Germinal center (tissue), 1 donor: ENCODE measurements at places on chromosomes 16 and 17.

GRCh38 chr17:42067371-42068091 is 17.1 kb upstream of the C17orf113 start:
- DNase-seq: peak; percentile 68

GRCh38 chr17:7838090-7839075 is 4.4 kb downstream of the KDM6B start:
- no peak for DNase-seq

- peak; percentile 77 for DNase-seq
These were observed 2.7 kb downstream of the NDUFAF8 start for GRCh38 chr17:81241648-81242420.

DNA sequence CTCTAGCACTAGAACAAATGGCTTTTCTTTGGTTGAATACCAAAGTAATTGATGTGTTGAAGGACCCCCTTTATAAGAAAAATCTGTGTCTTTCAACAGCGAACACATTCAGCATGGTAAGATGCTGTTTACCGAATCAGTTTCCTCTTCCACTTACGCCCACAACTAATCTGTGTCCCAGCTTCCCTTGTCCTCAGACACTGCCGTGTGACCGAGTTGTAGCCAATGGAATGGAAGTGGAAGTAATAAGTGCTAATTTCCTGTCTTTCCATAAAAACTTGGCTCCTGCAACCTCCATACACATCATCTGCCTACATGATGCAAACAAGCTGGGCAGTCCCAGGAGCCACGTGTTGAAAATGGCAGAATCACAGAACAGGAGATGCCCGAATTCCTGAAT is 10.4 kb downstream of the CDIPT start:
- no peak for DNase-seq

DNA sequence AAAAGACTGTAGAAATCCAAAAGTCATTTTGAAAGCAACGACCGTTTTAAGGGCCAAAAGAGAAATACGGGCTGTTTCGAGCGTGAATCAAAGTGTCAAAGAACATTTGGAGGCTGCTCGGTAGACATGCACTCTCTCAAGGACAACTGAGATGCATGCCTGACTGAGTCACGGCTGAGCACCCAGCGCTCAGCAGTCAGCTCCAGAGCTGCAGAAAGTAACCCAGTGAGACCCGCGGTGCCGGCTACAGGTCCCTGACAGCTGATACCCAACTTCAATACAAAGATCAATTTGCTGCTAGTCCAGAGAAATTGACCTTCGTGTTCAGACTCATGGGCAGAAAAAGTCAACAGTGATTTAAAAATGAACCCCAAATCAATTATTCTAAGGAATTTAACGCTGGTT is 214.9 kb downstream of the STX8 start:
- DNase-seq: no peak

DNA sequence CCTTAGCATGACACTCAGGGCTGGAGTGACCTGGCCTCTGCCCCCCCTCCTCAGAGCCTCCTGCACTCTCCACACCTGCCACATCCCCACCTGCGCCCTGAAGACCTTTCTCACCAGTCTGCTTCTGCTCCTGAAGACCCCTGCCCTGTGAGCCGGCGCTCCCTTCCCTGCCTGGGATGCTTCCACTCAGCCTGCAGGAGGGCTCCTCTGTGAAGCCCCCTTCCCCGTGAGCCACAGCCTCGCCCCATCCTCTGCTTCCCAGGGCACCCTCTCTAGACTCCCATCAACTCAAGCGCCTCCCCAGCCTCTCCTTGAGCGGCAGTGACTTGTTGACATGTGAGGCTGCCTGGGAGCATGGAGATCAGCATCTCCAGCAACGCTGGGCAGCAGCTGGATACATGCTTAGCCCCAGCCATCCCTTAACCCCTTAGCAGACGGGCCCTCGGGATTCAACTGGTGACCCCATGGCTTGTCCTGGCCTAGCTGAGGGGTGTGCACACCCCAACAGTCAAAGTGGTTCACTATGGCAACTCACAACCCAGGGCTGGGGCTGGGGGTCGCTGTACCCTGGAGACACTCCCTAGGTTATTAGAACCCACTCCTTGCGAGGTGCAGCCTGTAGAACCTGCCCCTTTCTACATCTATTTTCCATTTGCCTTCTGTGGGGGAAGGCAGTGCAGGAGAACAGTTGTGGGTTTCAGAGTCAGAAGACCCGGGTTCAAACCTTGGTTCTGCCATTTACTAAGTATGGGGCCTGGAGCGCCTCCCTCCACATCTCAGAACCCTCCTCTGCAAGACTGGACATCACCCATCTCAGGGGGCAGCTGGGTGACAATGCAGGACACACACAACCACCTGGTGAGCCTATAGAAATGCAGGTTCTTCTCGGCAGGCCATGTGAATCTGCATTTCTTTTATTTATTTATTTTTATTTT is 21.5 kb downstream of the TMEM235 start:
- DNase-seq: no peak

- DNase-seq: no peak
These were observed 109.4 kb downstream of the BANP start for GRCh38 chr16:88060524-88061219.

DNA sequence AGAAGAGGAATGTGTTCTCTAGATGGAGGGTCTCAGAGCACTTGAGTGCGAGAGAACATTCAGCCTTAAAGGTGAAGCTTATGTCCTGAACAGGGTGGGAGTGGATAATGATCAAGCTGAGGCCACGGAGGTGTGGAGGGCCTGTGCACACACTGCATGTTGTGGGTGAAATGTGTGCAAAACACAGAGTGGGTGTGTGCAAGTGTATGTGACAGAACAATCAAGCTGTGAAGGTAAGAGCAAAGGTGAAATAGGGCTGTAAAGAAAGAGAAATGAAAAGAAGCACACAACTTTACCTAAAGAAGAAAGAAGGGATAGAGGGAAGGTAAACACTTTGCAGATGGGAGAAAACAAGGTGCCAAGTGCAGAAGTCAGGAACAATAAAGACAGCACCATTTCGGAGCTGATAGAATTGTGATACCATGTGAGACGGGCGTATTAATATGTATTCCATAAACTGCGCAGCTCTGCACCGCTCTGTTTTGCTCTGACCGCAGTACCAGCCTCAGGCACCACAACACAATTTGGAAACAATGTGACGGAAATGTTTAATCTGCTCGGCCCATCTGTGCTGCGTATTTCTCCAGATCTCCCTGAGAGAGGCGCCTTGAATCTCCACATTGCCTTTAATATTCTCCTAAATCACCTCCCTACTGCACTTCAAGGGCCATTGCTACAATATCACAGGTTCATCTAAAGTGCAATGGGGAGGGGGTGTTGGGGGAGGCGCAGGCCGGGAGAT is 40.6 kb downstream of the SNX11 start:
- no peak for DNase-seq

- DNase-seq: no peak
These were observed 11.5 kb downstream of the LITAF start for GRCh38 chr16:11575223-11575589.

DNA sequence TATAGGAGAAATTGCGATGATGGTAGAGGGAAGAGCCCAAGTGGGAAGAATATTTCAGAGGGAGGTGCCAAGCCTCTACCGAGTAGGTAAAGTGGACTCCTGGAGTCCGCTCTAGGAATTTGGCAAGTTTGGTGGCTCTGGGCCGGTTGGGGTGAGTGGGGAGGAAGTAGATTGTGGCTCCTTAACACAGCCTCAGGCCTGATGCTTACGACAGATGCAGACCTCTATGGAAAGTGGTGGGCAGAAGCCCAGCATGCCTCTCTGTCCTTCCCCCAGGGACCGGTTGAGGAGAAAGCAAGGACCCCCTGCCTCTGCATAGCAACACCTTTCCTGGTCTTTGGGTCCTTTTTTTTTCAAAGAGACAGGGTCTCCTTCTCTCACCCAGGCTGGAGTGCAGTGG is 55.9 kb upstream of the SIAH1 start:
- no peak for DNase-seq
